ENCODE measurements at places on chromosomes 11 and 22.

- peak; percentile 49 for DNase-seq
Observed at GRCh38 chr22:40463017-40463631, 92.7 kb downstream of the SGSM3 start.

- DNase-seq = no peak
Observed at GRCh38 chr11:16049611-16050010, 306.7 kb downstream of the SOX6 start.

GRCh38 chr11:119262668-119263351 lies 54.1 kb downstream of the MCAM start:
- no peak for DNase-seq

- DNase-seq = no peak
Observed at GRCh38 chr22:39596601-39597000, 26.0 kb downstream of the CACNA1I start.

GRCh38 chr11:57977709-57978108 lies 46.0 kb upstream of the OR9Q1 start:
- no peak for DNase-seq
